ENCODE measurements at places on chromosomes 12 and 14.

GRCh38 chr14:59107819-59108218 is 80.6 kb upstream of the DAAM1 start:
- DNase-seq, result no peak

DNA sequence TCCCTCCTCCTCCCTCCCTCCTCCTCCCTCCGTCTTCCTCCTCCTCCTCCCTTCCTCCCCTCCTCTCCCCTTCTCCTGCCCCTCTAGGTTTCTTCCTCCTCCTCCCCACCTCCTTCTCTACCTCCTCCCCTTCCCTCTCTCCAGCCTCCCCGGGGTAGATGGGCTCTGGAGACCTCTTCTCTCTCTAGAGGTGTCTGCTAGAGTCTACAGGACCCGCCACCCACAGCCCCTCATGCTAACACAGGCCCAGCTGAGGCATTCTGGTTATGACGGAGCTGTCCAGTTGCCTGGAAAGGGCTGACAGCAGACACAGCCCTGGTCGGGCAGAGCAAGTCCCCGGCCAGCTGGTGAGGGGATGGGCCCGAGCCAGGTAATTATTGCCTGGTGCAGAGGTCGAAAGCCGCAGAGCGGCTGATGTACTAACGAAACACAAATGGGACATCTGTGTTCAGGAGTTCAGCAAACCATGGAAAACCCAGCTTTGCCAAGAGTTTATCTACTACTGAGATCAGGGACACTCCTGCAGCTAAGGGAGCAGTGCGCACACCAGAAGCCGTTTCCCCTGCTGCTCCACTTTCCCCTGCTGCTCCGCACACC is 96.2 kb downstream of the PAPOLA start:
- no peak for DNase-seq

- DNase-seq, result no peak
These were observed 31.7 kb upstream of the TDRD9 start for GRCh38 chr14:103896578-103896977.

DNA sequence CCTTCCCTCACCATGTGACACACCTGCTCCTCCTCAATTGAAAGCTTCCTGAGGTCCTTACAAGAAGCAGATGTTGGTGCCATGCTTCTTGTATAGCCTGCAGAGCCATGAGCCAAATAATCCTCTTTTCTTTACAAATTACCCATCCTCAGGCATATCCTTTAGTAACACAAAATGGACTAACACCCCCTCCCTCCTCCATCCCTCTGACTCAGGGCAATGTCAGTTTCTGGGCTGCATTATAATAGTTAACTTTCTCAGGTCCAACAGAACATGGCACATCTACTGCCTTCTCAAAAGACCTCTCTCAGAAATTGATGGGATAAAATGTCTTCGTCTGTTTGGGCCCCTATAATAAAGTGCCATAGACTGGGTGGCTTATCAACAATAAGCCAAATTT is 287.0 kb downstream of the DPF3 start:
- DNase-seq, result no peak

- DNase-seq, result no peak
These were observed 89.8 kb upstream of the SFSWAP start for GRCh38 chr12:131620946-131621681.

DNA sequence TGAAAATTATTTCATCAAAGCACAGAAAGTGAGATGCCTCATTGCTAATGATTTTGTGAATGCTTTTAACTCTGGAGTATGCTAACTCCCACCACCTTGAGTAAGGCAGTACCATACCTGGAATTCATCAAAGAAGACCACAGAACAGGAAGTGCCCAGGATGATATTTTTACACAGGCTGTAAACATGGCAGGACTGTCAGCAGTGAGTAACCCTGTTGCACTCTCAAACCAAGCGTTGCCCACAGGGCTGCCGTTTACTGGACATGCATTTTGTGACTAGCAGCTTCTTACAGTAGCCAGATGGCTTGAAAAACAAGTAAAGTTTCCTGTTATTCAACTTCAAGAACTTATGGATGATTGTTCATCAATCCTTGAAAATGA is 42.4 kb downstream of the RALGAPA1 start:
- DNase-seq, result no peak

DNA sequence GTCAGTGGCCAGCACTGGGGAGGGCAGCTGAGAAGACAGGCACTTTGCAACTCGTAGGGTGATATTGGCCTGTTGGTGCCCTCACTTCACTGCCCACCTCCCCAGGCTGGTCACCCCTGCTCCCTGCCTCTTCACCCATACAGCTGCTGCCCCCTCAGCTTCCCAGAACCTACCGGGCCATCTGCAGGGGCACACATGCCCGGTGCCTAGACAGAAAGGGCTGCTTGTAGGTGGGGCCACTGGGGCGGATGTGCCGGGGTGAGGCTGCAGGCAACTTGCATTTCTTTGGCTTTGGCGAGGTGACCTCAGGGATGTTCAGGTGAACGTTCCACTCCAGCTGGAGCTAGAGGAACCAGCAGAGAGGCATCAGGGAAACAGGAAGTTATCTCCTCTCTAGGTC is 17.2 kb downstream of the FAM186B start:
- DNase-seq, result no peak

- DNase-seq, result no peak
These were observed 68.9 kb upstream of the STAC3 start for GRCh38 chr12:57319678-57320469.

DNA sequence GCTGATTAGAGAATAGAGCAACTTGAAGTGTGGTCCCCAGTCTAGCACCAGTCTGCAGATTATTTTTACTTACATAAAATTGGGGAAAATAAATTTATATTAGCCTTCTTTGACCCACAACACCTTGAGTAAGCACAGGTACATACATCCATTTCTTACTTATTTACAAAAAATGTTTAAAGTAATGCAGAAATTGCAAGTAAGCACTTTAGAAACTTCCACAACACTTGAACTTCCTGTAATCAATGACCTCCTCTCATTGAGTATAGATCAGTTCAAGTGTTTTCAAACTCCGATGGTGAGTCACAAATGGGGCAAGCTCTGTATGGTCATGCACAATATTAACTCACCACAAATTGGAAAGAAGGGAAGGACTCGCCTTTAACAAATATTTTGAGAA is 83.3 kb downstream of the KIF21A start:
- no peak for DNase-seq

GRCh38 chr12:116471544-116471943 is 87.6 kb upstream of the MAP1LC3B2 start:
- no peak for DNase-seq

GRCh38 chr12:105983622-105984320 is 155.0 kb downstream of the NUAK1 start:
- DNase-seq, result no peak

Data from esophagus squamous epithelium (tissue), 5 donors.